ENCODE measurements at places on chromosomes 11 and 22.
A peak's percentile ranks its signal among the peaks of the same experiment; 100 is the strongest.

DNA sequence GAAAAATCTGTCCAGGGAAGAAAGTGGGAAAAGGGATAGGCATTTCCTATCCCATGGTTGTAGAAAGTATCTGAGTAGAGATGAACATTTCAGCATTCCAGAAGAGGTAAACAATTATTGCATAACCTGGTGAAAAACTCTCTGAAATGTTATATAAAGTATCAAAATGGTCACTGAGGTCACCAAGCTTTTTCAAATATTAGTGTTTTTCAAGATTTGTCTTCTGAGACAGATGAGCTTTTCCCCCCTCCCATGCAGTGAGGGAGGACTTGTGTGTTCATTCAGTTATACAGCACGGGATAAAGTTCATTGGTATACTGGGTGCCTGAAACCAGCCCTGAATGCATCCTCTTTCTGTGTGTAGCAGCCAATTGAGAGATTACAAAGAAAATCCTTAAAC, 1.9 kb upstream of the DEPDC7 start:
- no peak for DNase-seq

- DNase-seq, result no peak
Measured at GRCh38 chr11:86442420-86442819, 67.7 kb downstream of the CCDC81 start.

DNA sequence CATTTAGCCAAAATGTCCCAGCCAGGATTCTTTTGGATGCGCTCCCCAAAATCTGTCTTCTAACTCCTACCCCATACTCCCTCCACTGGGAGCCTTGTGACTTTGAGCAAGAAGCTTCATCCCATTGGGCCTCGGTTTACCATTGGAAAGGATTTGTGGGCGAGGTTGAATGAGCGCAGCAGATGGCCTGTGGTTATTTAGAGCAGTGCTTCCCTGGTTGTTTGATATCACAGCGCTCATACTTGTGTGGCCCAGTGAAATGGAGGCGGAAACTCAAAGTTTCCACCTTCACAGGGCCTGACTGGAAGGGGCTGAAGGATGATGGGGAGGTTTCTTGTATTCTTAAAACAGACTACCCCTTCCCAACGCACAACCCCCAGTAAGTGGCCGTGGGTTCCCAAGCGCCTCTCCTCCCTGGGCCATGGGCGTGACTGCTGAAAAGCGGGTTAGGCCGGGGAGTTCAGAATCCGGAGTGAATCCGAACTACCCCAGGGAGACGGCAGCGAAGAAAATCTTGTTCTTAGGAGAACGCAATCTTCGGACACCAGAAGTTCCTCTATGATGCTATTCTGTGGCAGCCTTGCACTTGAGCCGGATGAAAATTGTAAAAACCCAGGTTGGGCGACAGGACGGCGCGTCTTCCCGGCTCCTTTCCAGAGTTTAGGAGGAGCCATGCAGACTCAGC, 1.2 kb upstream of the ATF4 start:
- no peak for DNase-seq

- no peak for DNase-seq
Measured at GRCh38 chr11:101482556-101483124, 101.2 kb downstream of the TRPC6 start.

DNA sequence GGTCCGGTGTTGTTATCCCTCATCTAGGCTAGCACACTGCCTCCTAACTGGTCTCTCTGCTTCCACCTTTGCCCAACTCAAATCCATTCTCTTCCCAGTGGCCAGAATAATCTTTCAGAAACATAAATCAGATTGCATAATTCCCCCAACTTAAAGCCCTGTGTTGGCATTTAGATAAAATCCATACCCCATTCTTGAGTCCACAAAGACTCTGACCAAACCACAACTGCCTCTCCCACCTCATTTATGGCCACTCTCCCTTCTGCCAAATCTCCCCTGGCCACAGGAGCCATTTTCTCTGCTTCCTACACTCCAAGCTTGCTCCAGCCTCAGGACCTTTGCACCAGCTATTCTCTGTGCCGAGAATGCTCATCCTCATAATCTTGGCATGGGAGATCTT, 36.8 kb downstream of the IL18 start:
- no peak for DNase-seq

DNA sequence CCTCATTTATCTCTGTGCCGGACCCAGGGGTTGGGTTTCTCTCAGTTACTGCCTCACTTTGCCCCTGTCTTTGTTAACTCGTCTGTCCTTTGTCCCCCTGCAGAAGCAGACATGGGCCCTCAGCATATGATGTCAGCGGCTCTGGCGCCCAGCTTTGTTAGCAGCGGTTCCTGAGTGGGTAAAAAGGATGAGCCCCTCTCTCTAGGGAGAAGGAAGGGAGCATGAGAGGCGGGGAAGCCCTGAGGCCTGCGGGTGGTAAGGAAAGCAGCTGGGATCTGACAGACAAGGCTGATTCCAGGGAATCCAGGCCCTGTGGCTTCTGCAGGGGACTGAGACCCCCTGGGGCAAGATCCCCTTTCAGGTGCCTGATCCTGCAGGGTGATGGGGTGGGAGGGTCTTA, 51.7 kb downstream of the MCM5 start:
- DNase-seq, result no peak

DNA sequence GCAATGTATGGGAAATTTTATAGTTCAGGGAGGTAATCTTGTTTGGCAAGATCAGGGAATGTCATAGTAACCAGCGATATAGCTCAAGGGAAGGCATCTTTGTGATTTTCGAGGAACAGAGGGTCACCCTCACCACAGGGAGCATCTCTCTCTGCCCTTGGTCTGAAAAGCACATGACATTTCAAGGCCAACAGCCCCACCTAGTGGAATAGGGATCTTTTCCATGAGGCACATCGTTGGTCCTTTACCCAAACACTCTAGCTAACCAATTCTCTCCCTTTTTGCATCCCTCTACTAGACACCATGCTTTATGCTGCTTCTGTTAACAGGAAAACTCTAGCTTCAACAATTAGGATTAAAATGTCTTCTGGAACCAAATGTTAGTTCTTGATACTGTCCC, 179.0 kb downstream of the GRM5 start:
- peak; percentile 3 for DNase-seq

- no peak for DNase-seq
Measured at GRCh38 chr22:26097840-26098239, 71.4 kb upstream of the SEZ6L start.

- no peak for DNase-seq
Measured at GRCh38 chr11:73869332-73869949, 7.2 kb downstream of the COA4 start.

- DNase-seq, result peak; percentile 7
Measured at GRCh38 chr11:124586238-124586860, 16.6 kb downstream of the OR8A1 start.

- peak; percentile 46 for DNase-seq
Measured at GRCh38 chr22:50731811-50732624, 6.0 kb upstream of the ACR start.

GRCh38 chr11:9462172-9462799, 1.5 kb downstream of the ZNF143 start:
- no peak for DNase-seq

- no peak for DNase-seq
Measured at GRCh38 chr22:23387827-23388516, 192.1 kb downstream of the IGLL1 start.

GRCh38 chr11:130160498-130161155, 1.0 kb downstream of the ST14 start:
- DNase-seq, result no peak

- no peak for DNase-seq
Measured at GRCh38 chr11:125071846-125072217, 8.7 kb downstream of the SLC37A2 start.

DNA sequence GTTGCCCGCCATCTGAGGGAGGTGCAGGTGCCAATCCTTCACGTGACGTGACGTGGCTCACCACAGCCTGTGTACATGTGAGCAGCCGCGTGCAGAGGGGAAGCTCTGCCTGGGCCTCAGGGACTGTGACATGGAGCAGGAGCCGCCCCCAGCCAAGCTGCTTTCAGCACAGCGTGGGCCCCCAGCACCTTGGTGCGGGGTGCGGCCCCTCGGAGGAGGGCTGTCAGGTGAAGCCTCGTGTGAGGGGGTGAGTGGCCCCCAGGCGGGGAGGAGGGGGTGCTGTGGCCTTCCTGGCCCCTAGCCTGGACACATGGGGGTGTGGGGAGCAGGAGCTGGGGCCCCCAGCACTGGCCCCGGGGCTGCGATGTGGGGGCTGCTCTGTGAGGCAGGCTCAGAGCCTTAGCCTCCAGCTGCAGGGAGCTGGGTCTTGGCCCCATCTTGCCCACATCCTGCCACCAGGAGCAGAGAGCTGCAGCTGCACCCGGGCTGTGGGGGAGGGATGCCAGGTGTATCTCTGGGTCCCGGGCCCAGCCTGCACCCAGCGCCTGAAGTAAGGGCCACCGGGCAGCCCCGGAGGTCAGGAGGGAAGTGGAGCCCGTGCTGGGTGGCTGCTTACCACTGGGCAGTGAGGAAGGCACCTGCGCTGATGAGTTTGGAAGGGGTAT, at the start of gene ADORA2A:
ADORA2A (plus strand) TSS at position 100 of the 665 bp plus-strand sequence. CDS start 5,806 bp downstream, outside the sequence.
- DNase-seq, result peak; percentile 70

DNA sequence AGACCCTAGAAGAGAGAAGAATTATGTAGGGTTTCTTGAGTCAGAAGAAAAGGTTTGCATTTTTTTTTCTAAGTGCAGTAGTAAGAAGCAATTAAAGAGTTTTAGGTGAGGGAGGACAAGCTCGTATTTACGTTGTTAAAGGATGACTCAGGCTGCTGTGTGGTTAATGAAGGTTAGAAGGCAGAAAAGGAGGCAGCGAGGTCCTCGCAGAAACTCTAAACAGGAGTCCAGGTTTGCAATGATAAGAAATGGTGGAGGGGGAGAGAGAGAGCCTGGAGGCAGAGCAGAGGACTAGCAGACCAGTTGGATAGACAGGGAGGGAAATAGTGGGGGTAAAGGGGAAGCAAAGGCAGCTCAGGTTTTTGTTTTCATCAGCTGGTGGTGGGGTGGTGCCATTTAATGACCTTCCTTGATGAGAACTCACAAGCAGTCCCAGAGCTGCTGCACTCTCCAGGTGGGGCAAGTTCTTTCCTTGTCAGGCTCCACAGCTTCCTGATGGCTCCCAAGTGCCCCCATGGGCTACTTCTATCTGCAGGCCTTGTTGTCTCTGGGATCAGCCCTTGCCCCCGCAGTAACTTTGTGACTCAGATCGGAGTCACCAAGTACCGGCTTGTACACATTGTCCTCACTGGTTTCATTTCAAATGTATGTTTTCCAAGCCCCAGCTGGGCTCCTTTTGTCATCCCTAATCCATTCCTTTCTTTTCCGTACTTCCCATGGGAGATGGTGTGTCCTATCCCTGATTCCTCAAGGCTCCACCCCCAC, 8.3 kb upstream of the INSC start:
- no peak for DNase-seq

DNA sequence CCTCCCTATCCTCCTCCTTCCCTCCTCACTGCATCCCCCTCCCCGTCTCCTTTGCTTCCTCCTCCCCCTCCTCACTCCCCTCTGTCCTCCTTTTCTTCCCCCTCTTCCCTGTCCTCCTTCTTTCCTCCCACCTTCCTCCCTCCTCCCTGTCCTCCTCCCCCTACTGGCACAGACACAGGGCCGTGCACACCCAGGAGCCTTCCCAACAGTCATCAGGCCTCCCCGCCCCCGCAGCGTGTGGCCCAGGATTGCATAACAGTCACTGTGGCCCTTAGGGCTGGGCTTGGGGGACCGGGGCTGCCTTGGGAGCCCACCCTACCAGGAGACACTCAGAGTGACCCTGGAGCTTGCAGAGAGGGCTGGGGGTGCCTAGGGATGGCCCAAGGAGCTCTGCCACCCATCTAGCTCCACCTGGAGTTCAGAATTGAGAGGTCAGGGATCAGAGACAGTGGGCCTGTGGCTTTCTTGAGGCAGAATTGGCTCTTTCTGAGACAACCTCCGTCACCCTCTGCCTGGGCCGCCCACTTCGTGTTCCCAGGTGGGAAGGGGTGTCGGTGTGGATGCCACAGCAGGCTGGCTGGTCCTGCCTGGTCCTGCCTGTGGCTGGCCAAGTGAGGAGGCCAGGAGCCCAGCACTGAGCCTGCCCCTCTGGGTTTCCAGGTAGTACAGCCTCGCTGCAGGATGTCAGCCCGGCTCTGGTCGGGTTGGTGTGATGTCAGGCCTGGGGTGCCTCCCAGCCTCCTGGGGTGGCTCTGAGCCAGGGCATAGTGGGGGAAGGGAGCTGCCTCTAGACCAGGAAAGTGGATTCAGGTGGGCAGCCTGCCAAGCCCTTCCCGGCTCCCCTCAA, 1.6 kb downstream of the SPI1 start:
- no peak for DNase-seq

DNA sequence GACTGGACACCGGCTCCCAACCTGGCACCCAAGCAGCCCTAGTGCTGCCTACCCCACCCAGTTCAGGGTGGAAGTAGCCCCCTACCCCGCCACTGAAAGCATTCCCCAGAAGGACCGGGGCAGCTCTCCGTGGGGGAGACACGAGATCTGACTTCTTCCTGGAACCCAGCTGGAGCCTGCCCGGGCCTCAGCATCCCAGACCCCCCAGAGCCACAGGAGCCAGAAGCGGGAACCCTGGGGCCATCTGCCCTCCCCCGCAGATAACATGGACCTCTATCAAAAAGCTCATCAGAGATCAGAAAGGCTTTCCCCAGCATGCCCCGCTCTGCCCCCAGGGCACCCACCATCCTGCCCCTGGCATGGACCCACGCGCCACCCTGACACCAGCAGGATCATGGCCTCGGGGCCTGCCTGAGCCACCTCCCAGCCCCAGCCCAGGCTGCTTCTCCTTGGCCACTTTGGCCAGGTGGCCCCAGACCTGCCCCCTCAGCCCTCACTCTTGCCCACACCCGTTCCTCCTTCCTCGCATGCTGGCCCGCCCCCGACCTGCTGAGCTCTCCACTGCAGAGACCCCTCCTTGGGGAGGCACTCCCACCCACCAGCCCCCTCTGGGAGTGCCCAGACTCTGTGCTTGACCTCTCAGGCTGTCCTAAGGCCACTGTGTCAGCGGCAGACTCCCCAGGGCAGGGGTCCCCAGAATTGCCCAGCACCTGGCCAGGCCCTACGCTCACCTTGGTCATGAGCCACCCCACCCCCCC, 17.1 kb downstream of the WNT7B start:
- no peak for DNase-seq

GRCh38 chr22:47022475-47022874, 260.0 kb downstream of the TBC1D22A start:
- no peak for DNase-seq

DNA sequence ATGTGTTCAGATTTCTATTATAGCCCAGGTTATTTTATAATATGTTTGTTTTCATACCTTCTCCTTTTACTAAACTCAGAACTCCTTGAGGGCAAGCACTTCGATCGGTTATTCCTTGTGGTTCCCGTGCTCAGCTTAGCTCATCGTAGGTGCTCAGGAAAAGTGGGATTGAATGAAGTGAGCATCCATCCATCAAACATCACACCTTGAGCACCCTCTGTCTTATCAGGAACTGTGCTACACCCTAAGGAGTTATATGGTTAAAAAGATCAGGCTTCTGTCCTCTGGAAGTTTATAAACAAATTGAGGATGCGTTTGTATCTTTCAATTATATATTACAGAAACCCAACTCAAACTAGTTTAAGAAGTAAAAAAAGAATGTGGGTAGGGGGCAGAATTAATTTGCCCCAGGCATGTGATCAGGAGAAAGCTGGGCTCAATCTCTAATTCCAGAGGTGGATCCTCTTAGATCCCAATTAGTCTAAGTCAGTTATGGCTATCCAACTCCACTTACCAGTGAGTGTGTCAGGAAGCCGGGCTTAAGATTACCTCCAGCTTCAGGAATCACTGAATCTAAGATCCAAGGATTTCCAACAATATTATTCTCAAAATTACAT, 59.9 kb upstream of the RRAS2 start:
- no peak for DNase-seq
